ENCODE measurements at places on chromosomes 4 and X.
A peak's percentile ranks its signal among the peaks of the same experiment; 100 is the strongest.

DNA sequence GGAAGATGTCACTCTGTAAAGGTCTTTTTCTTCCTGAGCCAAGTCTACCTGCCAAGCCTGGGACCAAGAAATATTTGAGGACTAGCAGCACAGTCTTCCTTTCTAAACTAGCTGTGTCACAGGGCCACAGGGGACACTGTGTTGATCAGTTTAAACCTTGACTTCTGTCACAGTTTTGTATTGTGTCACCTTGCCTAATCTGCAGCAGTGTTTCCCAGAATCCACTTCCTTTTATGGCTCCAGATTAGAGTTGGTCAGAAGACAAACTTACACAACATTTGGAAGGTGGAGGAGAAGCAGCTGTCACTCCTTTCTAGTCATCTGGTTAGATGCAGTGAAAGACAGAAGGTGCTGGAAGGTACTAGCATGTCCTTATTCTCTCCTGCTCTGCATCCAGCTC is 143.1 kb upstream of the BCOR start:
- DNase-seq: no peak

DNA sequence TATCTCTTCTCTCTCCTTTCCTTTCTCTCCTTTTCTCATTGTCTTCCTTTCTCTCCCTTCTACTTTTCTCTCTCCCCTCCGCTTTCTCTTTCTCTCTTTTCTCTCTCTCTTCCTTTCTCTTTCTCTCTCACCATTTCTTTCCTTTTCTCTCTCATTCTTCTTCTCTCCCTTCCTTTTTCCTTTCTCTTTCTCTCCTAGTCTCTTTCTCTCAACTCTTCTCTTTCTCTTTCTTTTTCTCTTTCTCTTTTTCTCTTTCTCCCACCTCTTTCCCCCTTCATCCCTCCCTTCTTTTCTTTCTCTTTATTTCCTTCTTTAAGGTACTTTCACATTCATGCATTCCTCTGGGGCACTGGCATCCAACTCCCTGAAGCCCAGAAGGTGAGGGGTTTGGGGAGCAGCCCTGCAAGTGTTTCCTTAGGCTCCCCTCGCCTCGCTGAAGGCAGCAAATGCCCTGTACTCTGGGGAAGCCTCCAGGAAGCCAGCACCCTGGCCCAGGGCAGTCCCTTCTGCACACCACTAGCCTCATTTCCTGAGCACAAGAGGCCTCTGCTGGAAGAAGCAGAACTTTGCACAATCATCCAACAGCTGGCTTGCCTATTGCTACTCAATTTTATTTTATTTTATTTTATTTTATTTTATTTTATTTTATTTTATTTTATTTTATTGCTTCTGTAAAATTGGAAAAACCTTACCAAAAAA is 124.2 kb downstream of the NFKB1 start:
- peak; percentile 33 for DNase-seq

DNA sequence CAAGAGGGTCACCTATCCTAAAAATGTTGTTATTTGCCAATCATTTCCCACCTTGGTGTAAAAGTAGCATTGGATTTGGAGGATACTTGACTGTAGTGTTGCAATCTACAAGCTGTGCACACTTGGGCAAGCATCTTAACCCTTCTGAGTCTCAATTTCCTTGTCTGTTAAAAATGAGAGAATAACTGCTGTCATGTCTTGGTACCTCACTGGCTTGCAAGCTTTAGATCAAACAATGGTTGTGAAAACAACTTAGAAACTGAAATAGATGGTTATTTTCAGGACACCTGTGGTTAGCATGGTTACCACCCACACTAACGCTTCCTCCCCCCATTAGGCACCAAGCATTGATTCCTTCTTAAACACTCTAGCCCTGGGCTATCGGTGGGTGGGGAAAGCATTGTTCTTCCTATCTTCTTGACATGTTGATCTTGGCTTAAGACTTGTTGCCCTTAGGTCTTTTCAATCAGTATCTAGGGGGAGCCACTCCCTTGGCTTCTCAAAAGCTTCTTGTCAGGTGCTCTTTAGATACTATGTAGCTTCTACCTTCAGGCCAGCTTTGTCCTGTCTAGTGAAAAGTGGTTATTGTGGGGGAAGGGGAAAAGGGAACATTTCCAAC is 10.6 kb upstream of the AMOT start:
- DNase-seq: no peak

DNA sequence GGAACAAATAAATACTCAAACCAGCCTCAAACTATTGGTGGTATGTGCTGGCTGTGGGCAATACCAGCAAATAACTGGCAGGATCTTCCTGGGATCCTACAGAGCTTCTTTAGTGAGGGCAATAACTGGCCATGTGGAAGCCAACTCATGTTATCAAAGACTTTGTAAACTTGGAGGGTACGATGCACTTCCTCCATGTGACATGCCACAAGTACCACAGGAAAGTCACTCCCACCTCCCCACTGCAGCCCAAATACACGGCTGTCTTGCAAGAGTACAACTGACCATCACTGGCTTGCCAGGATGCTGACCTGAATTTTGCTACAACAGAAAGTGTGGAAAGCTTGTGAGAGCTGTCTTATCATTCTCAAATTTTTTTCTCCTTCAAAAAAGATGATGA is 93.3 kb upstream of the MAML3 start:
- no peak for DNase-seq

- DNase-seq: no peak
Observed at GRCh38 chrX:41827886-41828285, 95.5 kb downstream of the CASK start.

DNA sequence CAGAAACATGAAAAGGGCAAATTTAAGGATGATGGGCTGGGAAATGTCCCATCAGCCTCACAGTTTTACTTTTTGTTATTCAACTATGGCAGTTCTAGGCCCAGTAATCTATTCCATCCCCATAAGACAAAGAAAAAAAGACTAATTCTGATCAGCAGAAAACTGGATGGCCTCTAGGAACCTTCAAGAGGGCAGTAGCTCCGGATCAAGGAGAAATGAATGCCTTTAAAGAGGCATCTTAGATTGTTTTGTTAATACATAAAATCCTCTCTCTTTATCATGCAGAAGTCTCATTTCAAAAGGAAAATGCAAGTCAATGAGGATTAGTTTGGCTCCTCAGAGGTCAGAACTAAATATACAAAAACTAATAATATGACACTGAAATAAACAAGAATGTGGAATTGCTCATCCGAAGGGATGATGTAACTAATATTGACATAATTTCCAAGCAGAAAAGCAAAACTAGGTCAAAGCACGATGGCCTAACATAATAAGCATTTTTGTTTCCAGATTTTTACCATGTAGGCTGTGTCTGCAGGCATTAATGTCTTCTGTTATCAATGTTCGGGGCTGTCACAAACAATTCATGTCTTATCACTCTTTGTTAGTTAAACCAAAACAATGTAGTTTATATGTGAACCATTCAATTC is 8.8 kb downstream of the MID1 start:
- DNase-seq: no peak

- no peak for DNase-seq
Observed at GRCh38 chr4:144656850-144657249, 10.9 kb downstream of the HHIP start.

DNA sequence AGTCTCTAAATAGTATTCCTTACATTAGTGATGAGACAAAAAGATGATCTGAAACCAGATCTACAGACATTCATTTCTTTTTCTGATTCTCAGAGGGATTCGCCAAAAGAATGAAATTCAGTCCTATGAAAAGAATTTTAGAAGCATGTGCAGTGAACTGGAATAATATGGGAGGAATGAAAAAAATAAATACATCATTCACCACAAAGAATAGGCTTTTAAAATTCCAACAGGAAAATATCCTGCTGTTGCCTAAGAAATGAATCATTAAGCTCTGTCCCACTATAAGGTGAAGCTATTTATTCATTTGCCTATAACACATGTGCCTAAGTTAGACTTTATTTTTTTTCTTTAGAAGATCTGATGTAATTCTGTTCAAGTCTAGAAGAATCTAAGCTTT is 165.9 kb downstream of the IL15 start:
- DNase-seq: no peak

DNA sequence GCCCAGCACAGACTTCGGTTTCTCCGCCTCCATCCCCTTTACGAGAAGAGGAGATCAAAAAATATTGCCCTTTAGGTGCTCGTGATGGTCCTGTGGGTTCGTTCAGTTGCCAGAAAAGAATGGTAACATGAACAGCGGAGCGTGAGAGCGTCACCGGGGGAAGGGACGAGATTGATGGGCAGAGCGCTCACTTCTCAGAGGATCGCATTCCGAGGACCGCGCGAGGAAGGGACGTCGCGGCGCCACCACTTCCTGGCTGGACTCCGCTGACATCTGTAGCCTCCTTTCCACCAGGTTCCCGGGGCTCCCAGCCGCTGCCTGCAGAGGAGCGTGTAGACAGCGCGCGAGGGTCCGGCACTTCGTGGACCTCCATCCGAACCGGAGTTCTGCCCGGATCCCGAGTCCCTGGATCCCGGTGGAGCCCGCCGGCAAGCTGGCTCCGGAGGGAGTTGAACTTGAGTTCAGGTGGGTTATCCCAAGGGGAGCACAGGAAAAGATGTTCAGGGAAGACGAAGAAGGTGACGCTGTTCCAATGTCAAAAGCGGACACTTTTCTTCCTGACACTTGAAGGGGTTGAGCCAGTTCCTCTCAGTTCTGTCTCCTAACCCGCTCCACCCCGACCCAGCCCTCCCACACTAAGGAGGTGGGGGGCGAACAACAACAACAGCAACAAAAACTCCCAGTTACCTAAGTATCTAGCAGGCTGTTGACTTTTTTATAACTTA is 484 bp downstream of the GALNTL6 start:
- peak; percentile 1 for DNase-seq

- DNase-seq: no peak
Observed at GRCh38 chr4:63325140-63325539, 1084.1 kb downstream of the TECRL start.

GRCh38 chrX:30795981-30796958 is 92.8 kb downstream of the TAB3 start:
- DNase-seq: no peak

DNA sequence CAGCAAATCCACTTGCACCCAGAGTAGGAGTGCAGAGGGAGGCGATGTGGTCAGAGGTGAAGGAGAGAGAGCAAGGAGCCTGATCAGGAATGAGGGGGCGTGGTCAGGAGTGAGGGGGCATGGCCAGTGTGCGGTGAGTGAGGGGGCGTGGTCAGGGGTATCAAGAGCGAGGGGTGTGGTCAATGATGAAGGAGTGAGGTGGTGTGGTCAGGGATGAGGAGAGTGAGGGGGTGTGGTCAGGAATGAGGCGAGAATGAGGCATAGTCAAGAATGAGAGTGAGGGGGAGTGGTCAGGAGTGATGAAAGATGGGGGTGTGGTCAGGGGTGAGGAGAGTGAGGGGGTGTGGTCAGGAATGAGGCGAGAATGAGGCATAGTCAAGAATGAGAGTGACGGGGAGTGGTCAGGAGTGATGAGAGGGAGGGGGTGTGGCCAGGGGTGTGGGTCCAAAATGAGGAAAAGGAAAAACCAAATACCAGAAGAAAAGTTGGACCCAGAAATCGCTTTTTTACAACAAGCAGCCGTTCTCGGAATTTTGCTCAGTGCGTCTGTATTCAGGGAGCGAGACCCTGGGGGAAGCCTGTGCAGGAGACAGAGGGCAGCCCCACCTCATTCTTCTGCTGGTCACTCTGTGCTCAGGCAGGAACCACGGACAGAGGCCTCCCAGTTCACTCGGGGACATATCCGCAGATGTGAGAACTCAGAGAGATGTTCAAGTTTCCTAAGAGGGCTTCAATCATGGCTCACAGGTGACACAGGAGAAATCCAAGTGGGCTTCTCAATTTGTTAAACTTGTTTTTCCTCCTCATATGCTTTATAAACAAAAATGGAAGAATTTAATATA is 47.5 kb downstream of the MAGEA1 start:
- no peak for DNase-seq

GRCh38 chr4:76194325-76194724 is 19.3 kb downstream of the SCARB2 start:
- no peak for DNase-seq

- DNase-seq: no peak
Observed at GRCh38 chrX:75038925-75039324, 113.7 kb upstream of the NEXMIF start.

GRCh38 chr4:140755774-140756318 is 339 bp downstream of the TBC1D9 start:
- peak; percentile 52 for DNase-seq

GRCh38 chr4:74111306-74111975 is 12.4 kb upstream of the CXCL2 start:
- DNase-seq: no peak

DNA sequence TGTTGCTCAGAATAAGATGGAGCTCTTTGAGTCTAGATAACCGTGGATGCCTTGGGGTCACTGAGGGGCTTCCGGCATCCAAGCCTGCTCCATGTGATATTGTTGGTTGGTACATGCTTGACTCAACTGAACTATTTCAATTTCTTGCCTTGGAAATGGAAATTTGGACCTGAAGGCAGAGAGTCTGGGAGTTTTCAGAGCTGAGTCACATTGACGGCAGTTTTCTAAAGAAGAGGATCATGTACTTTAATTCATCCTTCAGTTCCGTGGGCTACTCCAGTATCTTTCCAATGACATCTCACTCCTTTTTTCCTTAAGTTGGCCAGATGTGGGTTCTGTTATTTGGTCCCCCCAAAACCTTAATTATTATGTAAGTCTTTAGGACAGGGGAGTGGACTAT is 100.5 kb downstream of the MFAP3L start:
- no peak for DNase-seq

- DNase-seq: no peak
Observed at GRCh38 chr4:108118505-108118904, 50.2 kb downstream of the LEF1 start.

DNA sequence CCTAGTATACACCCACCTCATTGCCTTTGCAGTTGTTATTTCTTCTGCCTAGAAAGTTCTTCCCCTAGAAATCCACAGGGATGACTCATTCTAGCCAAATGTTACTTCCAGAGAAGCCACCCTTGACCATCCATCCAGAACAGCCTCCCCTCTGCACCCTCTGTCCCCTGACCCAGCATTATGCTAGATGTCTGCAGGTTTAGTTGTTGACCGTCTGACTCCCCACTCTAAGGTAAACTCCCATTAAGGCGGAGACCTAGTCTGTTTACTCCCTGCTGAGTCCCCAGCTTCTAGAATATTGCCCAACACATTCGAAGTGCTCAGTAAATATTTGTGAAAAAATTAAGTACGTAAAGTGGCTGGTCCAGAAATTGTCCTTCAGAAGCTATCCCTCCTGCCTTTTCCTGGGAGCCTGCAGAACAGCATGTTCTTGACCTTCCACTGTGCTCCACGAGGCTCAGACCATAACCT is 11.0 kb downstream of the SRD5A3 start:
- no peak for DNase-seq

GRCh38 chr4:75880278-75880677 is 22.0 kb downstream of the PPEF2 start:
- no peak for DNase-seq

DNA sequence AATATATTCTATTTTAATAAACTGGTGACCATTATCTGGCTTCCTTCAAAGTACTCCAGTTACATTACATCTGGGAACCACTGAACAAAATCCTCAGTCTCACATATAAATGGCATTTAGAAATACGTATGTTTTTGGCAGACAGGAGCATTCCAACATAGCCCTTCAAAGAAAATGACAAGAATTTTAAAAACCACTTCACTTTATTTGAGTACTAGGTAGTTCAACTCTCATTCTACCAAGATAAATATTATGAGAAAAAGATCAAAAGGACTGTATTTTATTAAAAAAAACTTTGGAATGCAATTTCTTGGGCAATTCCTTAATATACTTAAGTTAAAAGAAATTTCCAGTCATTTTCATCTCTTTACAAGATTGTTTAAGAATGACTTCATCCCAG is 17.6 kb downstream of the TNIP3 start:
- DNase-seq: no peak

- no peak for DNase-seq
Observed at GRCh38 chr4:162059656-162060055, 104.1 kb downstream of the FSTL5 start.

GRCh38 chr4:24913119-24913485 is 260 bp upstream of the CCDC149 start:
- DNase-seq: no peak
